ENCODE measurements at places on chromosomes 1 and 21.

GRCh38 chr1:25698252-25698651, 81.7 kb downstream of the MAN1C1 start:
- DNase-seq, result no peak

- DNase-seq, result no peak
These were observed 28.5 kb downstream of the KCND3 start for GRCh38 chr1:111961016-111961415.

- no peak for DNase-seq
These were observed 8.4 kb downstream of the ENO1 start for GRCh38 chr1:8870103-8870502.

DNA sequence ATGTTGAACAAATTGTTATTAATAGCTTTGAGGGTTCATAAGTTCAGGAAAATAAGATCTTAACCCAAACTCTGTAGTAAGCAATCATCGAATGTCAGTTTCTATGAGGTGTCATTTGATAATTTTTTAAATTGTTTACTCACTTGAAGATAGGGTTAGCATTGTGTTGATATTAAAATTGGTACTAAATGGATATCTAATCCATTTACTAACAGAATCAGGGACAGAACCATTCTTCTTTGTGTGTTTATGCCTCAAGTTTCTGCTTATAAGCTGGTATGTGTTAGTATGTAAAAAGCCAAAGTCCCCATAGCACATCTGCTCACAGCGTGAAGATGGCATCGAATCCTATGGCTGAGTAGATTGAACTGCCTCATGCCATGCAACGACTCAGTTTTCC, 13.4 kb downstream of the DDR2 start:
- DNase-seq, result no peak

DNA sequence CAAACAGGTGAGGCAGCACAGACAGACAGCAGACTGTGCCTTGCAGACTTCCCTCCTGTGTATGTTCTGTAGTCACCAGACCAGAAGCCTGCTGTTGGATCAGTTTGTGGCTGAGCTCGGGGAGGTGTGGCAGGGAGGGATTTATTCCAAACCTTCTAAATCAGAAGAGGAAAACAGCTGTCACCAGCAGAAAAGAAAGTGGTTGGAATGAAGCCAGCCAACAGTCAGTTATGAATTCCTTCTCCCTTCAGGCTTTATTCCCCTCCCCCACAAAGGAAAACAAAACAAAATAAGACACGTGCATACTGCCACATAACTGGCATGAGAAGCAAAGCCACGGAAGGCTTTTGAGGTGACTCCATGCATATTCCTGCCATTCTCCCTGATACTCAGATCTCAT, 19.0 kb upstream of the PIGV start:
- peak; percentile 61 for DNase-seq

- DNase-seq, result no peak
These were observed at the start of gene DHRS3 for GRCh38 chr1:12617901-12618660. DHRS3 (minus strand) TSS chr1:12618210; CDS start chr1:12617348, 862 bp downstream.

DNA sequence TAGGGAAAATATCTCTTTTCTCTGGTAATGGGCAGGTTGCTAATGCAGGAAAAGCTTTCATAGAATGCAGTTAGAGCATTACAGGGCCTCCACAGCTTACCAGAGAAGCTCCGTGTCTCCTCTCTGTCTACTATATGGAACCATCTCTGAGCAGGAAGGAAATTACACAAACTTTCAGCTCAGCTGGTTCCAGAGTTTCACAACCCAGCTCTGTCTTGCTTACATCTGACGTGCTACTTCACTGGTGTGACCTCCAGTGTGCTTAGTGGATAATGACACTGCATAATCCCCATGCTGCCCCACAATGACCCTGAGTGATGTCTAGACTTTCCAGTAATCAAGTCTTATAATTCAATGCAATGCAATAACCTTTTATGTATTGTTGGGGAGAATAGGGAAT, 4.3 kb upstream of the FGGY start:
- no peak for DNase-seq

DNA sequence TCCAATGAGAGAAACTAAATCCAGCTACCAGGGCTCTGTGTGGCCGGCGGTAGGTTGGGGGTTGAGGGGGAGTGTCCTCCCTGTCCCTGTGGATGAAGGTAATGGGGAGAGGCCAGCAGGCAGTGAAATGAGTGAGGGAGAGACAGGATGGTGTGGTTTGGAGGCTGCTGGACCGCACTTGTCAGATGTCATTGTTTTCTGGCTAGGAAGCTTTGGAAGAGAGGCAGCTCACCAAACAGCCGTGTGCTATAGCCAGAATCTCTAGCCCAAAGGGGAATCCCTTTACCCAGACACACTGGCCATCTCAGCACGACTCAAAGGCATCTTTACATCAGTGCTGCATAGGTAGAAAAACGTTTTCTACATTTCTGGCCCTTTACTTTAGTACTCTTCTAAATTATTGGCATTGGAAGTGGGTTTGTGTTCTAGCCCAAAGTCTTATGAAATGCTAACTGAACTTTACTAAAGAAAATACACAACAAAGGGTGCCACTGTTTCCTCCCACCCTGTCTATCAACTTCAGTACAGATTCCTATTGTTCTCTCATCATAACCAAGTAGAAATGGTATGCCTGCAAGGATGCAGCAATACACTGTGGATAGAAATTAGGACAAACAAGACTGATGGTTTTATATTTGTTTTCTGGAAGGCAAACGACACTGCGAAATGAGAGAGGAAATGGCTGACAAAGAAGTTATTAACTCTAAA, 95.9 kb upstream of the COA6 start:
- DNase-seq, result no peak

GRCh38 chr1:33036051-33036525, 595 bp downstream of the AK2 start:
- peak; percentile 43 for DNase-seq

DNA sequence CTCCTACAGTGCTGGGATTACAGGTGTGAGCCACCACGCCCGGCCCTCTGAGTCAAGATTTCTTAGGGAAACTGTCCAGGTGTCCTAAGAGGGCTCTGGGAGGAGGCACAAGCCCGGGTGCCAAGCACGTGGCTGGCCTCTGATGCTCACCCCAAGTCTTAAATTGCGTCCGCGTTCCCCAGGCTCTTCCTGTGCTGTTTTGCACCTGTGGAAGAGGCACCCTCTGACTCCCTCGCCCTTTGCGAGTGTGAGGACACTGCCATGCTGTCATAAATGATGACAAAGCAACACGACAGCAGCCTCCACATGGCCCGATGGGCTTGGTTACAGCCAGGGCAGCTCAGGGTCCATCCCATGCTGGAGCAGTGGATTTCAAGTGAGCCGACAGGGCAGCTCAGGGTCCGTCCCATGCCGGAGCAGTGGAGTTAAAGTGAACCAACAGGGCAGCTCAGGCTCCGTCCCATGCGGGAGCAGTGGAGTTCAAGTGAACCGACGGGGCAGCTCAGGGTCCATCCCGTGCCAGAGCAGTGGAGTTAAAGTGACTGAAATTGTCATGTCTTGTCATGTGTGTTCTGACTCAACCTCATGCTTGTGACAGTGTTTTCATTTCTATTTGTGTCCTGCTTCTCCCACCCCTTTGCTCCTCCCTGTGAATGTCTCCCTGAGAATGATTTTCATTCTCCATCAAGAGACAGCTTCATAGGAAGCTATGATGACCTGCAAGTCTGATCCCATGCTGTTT, 33.9 kb downstream of the PCNT start:
- DNase-seq, result no peak

DNA sequence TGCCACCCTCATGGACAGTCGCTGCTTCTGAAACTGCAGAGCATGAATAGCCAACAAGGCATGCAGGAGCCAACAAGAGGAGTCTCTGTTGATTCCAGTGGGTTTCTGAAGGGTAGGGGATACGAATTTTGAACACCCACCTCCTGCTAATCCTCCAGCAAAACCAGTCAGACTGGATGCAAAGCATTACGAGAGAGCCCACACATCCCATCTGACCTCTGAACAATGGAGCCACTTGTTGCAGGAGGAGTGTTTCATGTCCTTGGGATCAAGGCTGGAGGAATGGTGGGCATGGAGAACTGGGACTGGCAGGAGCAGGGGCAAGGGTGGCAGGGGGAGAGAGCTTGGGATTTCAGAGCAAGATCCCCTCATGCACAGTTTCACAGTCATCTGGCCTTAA, 1.6 kb downstream of the VTCN1 start:
- DNase-seq, result no peak

- no peak for DNase-seq
These were observed 20.4 kb upstream of the TAS1R2 start for GRCh38 chr1:18879791-18880309.

DNA sequence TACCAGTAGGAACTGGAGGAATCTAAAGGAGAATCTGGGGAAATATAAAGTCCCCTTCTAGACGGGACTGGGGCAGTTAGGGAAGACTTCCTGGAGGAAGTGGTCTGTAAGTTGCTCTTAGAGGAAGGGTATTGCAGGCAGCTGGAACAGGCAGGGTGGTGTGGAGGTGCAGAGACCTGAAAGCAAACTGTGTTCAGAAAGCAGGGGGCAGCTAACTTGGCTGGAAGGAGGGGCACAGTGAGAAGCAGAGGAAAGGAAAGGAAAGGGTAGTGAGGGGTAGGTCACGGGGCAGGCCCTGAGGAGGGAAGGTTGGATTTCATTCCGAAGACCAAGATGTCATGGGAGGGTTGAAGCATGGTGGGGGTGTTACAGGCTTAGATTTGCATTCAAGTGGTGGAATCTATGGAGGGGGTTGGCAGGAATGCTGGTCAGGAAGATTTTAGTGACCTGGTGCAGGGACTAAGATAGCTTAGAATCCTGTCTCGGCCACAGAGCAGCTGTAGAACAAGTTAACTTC, 240.7 kb downstream of the FOXD2 start:
- no peak for DNase-seq

- no peak for DNase-seq
These were observed 885.7 kb downstream of the PLA2G4A start for GRCh38 chr1:187714470-187714869.

GRCh38 chr1:113207457-113207856, 134.5 kb downstream of the LRIG2 start:
- no peak for DNase-seq

- DNase-seq, result no peak
These were observed 40.1 kb upstream of the PLEKHO1 start for GRCh38 chr1:150109586-150109985.

DNA sequence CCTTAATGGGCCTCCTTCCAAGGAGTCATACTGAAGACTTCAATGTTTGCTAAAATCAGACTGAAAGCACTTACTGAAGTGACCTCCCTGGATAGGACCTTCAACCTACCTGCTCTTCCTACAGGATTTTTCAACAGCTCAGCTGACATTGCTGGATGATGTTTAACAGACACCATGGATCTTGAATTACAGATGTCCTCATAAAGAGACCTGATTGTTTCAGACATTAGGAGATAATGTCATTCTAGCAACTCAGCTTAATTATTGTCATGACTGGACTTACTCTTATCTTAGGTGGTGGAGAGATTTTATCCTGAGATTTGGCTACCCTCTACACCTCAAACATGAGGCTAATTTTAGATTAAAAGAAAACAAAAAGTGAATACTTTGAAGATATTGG, 73.9 kb upstream of the SDC3 start:
- no peak for DNase-seq

DNA sequence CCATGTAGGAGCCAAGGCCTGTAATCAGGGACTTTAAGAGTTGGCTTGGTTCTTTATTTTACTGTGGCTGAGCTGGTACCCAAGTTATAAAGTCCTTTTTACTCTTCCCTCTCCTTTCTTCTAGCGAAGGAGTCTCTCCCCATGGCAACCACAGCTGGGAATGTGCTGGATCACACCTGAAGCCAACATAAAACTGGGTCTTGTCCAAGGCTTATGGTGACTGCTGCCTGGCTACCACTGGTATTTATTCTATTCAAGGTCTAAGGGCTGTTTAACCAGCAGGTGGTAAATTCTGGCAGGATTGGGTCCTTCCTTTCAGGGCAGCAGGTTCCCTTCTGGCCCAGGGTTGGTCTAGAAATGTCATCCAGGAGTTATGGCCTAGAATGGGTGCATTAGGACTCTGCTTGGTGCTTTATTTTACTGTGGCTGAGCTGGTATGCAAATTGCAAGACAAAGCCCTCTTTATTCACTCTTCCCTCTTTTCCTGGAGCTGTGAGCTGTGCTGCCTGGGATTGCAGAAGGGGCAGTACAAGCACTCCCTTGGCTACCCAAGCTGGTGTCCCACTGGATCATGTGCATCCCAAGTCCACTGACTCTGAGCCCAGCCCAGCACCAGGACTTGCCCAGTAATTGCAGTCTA, 26.6 kb downstream of the SLC22A15 start:
- no peak for DNase-seq

GRCh38 chr1:89503690-89504089, 20.9 kb upstream of the LRRC8B start:
- no peak for DNase-seq

DNA sequence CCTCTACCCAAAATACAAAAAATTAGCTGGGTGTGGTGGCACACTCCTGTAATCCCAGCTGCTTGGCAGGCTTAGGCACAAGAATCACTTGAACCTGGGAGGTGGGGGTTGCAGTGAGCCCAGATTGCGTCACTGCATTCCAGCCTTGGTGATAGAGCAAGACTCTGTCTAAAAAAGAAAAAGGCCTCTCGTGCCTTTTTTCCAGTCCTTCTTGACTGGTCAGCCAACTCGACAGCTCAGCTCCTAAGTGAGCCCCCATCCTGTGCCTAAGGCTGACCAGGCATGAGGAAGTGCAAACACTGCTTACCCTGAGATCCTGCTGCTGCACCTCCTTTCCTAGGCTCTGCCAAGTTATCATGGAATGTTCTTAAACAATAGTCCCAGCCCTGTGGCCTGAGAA, 10.1 kb upstream of the PROK1 start:
- DNase-seq, result no peak

GRCh38 chr1:206915030-206915735, 6.6 kb downstream of the FCMR start:
- DNase-seq, result no peak

GRCh38 chr1:183212870-183213269, 26.8 kb downstream of the LAMC2 start:
- DNase-seq, result no peak

DNA sequence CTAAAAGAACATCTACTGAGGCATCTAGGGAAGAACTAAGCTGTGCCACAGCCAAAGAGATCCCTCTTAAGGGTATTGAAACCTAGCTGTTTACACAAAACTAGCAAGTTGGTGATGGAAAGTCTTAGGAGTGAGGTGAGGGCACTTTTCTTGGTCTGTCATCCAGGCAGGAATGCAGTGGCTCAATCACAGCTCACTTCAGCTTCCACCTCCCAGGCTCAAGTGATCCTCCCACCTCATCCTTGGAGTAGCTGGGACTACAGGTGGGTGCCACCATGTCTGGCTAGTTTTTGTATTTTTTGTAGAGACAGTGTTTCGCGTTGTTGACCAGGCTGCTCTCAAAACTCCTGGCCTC, 2.4 kb downstream of the PLEKHO1 start:
- DNase-seq, result no peak

- no peak for DNase-seq
These were observed 3.6 kb downstream of the KRTAP21-3 start for GRCh38 chr21:30714946-30715345.

Data from RCC 7860 (cell line).